ENCODE measurements at places on chromosomes 7 and 10.
A peak's percentile ranks its signal among the peaks of the same experiment; 100 is the strongest.

DNA sequence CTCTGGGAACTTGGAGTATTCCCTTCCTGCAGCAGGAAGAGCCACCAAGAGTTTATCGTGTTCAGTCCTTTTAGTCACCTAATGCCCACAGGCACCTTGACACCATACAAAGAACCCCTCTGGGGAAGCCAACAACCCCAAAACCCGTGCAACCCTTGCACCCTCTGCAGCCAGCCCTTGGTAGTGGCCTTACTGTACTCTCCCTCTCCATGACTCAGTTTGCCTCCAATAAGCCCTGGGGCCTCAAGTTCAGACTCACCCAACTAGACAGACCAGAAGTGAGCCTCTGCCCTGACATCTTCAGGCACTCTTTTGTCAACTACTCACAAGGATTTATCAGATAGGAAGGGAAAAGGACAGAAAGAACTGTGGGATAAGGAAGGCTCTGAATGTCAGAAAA is 30.9 kb downstream of the KCNMA1 start:
- peak; percentile 83 for DNase-seq

GRCh38 chr7:28704706-28705105 is 253.4 kb downstream of the TRIL start:
- DNase-seq, result no peak

DNA sequence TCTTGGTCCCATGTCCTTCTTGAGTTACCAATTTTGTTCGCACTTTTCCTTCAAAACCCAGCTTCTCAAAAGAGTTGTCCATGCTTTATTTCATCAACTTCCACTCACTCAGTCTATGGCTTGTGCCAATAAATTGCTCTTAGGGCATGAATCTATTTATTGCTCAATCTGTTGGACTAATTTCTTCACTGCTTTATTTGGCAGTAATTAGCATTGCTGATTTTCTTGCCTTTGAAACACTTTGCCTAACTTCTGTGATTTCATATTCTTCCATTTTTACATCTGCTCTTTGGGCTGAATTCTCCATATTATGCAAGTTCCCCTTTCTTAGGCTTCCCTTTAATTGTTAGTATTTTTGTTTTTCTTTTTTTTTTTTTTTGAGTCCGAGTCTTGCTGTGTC is 16.8 kb downstream of the DLD start:
- no peak for DNase-seq

DNA sequence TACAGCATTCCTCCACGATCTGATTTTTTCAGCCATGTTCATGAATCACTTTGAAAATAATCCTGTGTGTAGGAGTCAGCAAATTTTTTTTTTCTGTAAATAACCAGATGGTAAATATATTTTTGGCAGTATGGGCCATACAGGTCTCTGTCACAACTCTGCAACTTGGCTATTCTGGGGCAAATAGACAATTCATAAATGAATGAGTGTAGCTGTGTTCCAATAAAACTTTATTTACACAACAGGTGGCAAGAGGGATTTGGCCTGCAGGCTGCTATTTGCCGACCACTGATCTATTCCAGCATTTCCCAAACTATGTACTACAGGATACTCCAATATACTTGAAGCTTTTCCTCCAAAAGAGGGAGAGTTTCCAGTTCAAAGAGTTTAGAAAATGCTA is 78.7 kb upstream of the SVIL start:
- DNase-seq, result no peak

DNA sequence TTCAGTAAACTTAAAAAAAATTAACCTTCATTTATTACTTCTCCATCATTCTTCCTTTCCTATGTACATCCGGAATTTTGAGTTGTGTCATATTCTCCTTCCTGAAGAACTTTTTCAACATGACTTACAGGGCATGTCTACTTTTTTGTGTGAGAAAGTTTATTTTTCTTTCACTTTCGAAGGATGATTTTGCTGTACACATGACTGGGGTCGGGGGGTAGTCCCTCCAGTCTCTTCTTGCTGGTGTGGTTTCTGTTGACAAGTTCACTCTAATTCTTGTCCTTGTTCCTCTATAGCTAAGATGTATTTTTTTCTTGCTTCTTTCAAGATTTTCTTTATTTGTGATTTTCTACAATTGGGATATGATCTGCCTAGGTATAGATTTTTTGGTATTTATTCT is 55.8 kb downstream of the INPP5A start:
- DNase-seq, result no peak

GRCh38 chr7:139871820-139872219 is 42.8 kb downstream of the TBXAS1 start:
- DNase-seq, result no peak

GRCh38 chr7:132286836-132287235 is 289.4 kb downstream of the PLXNA4 start:
- DNase-seq, result no peak

DNA sequence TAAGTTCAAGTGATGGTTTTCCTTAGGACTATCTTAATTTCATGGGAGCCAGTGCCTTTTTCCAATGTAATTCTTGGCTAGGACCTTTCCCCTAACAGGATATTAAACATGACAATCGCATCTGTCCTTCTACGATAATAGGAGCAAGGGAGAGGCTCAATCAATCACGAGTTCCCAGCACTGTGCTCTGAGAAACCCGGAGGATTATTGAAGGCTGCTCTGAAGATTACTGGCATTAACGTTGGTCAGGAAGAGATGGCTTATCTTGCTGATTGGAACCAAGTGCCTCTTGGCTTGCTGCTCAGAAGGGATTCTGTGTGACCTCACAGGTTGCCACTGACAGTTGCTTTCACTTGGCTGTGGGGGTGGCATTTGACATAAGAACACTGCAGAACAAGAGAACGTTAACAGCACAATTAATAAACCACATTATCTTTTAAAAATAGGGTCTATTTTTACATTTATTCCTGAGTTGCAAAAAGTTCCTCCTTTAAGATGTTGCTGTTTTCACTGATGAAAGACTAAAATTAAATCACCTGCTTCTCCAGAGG is 252.1 kb upstream of the TAC1 start:
- DNase-seq, result no peak

- peak; percentile 85 for DNase-seq
These were observed at the start of gene RGS10 for GRCh38 chr10:119542357-119542987. Gene RGS10 (minus strand): TSS chr10:119542719. CDS start chr10:119542638, 81 bp downstream.

DNA sequence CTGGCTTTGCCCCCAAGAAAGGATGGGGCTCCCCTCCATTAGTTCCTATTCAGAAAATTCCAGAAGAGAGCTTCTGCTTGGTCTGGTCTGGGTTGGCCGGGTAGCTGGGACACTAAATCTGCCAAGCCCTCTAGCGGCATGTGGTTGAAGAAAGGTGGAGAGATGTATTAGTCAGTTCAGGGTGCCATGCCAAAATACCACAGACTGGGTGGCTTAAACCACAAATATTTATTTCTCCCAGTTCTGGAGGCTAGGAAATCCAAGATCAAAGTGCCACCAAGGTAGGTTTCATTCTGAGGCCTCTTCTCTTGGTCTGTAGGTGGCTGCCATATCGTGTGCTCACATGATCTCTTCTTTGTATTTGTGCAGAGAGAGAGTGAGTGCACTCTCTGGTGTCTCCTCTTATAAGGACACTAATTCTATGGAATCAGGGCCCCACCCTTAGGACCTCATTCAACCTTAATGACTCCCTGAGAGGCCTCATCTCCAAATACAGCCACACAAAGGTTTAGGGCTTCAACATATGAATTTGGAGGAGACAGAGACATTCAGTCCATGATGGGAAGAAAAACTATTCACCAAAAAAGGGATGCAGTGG is 38.7 kb upstream of the MTPAP start:
- DNase-seq, result no peak

GRCh38 chr10:28111712-28112111 is 112.8 kb upstream of the ODAD2 start:
- no peak for DNase-seq

Measured in islet precursor cell (in vitro differentiated cells).